ENCODE measurements at places on chromosomes 2 and 18.

DNA sequence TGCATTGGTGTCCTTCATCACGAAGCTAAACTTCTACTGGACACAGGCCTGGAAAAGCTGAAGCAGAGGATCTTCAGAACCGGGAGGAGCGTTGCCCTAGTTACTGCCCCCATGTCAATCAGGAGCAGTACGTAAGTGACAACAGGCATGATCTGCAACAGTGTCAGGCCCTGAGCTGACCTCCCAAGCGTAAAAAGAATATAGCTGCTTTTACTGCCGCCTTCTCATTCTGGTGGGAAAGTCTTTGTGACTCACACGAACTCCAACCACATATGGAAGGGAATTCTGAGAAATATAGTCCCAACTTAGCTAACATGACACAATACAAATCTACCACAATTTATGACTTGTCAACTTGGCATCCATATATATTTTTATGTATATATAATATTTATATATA lies 1007.7 kb upstream of the CDH2 start:
- DNase-seq = no peak

DNA sequence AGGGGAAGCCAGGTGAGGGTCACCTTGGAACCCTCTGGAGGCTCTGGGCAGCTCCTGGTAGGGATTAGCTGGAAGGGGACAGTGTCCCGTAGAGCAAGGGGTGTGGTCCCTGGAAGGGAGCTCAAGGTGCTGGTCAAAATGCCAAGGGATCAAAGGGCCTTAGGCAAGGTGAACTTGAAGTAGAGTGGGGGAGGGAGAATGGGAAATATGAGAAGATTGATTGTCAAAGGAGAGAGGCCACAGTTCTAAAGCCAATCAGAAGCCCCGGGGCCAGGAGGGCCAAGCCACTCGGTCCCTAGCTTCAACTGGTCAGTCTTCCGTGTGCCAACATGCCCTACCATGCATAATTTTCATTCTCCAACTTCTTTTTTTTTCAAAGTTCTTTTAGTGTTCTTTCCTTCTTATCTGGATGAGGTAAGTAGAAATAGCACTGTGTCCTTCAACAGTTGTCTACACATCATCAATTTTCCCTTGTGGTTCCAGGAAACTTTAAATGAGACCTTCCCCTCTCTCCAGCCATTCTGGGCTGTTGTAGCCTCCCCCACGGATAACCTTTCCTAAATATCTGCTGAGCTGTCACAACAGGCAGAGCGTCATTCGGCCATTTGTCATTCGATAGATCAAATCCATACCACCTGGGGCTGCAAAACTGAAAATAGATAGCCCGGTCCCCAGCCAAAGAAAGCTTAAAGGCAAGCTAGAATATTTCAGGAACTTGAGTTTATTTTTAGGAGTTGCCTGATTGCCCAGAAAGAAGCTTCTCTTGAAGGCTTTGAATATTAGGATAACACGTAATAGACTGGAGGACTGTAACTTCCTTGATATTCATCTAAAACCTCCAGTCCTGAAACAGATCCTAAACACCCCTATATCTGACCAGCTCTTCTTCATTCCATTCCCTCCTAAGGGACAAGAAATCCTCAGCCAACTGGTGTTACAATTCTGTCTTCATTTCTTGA lies 83.3 kb downstream of the ALPK2 start:
- no peak for DNase-seq

DNA sequence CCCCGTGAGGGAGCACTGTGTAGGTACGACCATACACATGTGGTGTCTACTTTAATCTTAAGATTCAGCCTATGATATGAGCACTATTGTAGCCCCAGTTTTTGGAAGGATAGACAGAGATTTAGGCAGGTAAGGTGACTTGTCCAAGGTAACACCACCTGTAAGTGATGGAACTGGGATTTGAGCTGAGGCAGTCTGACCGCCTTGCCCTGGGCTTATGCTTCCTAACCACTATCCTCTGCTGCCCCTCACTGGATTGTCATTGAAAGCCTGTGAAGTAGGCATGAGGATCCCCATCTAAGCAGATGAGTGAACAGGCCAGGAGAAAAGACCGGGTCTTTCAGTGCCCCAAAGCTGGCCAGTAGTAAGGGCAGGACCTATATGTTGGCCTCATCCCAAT lies 343.8 kb downstream of the CYRIA start:
- DNase-seq = no peak

DNA sequence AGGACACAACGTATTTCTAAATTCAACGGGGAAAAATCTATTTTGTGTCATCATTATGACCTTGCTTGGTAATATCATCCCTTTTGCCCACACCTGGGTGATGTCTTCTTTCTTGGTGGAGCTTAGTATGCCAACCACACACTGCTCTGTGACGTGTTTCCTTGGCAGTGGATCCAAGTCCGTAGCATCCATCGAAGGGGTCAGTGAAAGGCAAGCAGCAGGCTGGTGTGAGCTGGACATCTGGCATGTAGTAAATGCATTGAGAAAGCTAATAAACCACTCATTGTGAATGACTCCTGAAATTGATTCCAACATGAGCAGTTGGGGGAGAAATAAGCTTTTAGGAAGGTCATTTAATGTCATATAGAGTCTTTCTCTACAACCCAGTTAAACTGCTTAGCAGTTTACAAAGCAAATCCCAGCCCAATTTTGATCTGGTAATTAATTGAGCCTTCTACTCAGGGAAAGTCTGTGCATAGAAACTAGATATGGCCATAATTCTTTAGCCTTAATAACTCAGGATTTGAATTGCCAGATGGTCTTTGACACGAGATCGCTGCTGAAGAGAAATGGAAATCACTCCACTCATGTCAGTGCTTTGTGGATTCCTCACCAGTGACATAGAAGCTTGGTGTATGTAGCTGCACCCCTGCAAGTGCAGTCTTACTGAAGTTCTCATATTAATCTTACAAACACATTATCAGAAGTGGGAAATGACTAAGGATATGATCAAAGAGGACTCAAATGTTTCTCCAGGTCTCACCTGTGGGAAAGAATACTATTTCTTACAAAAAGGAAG lies 494.8 kb downstream of the CMPK2 start:
- DNase-seq = no peak

GRCh38 chr2:647691-648231 lies 29.4 kb downstream of the TMEM18 start:
- no peak for DNase-seq

- DNase-seq = no peak
Measured at GRCh38 chr2:1723397-1724042, 20.8 kb downstream of the PXDN start.

DNA sequence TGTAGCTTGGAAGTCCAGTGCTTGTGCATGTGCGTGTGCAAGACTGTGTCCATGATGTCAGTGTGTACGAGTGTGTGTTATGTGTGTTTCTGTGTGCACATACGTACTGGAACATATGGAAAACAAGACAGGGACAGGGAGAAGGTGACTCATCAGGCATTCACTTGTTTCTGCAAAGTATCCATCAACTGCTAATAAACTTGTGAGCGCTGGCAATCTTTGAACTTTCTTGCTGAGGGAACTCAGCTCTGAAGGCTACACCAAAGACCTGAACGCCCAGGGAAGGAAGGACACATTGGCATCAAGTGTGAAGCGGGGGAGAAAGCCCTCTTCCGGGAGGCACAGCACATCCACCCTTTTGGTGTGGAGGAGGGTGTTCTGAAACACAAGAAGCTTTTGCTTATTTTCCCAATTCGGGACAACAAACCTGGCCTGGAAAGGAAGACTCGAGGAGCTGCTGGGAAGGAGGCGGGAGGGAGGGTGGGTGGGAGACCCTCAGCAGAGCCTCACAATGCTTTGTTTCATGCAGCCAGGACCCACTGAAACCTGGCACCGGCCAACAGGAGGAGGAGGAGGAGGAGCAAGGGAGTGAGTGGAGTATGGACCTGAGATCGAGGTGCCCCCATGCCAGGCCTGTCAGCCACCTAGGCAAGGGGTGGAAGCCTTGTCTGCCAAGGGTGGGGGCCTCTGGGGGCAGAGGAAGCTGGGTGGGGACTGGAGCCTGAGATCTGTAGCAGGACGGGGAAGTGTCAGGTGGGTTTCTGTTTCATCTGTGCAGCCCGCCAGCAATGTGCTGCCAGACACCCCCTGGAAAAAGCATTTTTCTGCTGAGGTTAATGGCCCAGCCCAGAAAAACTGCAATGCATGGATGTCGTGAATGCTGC lies 26.8 kb downstream of the SMAD7 start:
- peak; percentile 81 for DNase-seq

DNA sequence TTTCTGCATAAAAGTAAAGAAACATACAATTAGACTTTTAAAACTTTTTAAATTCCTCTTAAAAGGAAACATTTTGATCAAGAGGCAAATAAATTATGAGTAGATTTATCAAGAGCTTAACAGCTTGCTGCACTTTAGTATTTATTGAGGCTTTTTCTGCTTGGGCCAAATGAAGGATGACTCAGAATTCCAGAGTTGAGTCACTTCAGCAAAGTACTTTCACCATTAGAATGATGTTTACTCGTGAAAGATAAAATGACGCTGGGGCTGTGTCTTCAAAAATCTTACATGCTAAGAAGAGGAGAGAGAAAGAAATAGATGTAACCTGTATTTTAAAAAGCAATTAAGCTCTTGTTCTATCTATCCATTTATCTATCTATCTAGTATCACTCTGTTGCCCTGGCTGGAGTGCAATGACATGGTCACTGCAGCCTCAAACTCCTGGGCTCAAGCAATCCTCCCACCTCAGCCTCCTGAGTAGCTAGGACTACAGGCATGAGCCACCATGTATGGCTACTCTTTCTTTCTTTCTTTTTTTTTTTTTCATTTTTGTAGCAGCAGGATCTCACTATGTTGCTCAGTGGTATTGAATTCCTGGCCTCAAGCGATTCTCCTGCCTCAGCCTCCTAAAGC lies 75.3 kb upstream of the RIOK3 start:
- no peak for DNase-seq

- DNase-seq = no peak
Measured at GRCh38 chr2:113240915-113241911, 37.5 kb downstream of the PAX8 start.
